KG1 (cell line): ENCODE measurements at places on chromosomes 7 and 10.

DNA sequence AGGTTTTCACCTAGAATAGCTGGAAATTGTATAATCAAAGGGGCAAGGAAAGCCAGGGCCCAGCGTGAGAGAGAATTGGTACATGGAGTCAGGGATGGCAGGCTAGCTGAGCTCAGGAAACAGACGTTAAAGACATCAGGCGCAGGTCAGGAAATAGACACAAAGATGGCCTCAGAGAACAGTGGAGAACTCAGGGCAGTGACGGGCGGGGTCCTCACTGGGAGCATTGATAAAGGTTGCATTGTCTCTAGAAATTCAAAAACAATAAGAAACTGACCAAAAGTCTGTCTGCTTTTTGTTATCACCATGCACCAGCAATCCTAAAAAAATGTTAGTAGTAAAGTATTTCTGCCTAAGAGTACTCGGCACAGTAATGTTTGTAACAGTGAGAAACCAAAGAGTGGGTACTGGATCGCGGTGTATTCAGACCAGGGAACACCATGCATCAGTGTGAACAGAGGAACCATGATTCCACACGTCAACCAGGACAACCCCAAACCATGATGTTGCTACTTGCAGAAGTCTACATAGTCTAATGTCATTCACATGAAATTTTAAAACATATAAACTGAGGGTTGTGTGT is 81.9 kb upstream of the AUTS2 start:
- no peak for DNase-seq

GRCh38 chr7:143387156-143387975 is 6.2 kb downstream of the ZYX start:
- no peak for DNase-seq

DNA sequence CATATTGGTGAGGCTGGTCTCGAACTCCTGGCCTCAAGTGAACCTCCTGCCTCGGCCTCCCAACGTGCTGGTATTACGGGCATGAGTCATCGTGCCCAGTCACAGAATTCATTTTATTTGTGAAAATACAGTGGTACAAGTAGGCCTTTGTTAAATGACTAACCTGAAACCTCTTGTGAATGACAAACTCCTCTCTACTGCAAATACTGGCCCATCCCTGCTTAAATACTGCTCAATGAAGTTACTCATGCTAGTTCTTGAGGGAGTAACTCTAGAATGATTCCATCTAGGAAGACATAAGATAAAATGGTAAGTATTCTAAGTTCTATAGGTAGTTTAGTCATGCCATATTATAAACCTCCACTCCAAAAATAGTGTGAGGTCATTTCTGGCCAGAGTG is 80.7 kb downstream of the UBE2H start:
- no peak for DNase-seq

DNA sequence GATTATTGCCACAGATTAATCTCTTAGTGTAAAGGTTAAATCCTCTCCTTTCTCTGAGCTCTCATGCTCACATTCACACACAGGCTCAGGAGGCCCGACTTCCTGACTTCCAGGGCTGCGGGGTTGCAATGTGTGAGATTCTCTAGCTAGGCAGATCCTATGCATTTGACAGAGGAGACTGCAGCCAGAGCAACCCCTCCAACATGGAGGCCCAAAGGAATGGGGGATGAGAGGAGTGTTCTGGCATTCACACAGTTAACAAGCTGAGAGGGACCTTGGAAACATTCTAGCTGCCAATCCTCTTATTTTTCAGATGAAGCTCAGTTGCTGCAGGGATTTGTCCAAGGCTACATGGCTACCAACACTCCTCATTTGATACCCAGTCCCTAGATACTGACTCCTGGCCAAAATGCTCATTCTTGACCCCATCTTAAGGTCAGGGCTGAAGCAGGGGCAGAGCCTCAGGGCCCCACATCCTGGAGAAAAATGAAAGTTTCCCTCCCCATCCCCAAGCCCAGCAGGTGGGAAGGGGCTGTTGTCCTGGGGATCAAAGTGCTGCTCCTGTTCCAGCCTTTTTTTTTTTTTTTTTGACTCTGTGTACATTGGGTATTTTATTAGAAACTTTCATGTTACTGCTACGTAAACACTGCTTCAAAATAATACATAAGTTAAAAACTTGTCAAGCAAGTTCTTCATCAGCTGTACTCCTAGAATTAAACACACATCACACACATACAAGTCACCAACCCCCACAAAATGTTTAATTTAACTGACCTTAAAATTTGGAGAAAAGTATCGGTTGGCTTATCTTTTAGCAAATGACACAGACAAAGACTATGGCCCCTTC is 325.6 kb downstream of the PLXNA4 start:
- no peak for DNase-seq

- no peak for DNase-seq
Observed at GRCh38 chr10:104429846-104430245, 76.2 kb downstream of the CFAP58 start.

GRCh38 chr10:112951359-112952281 is 1.6 kb downstream of the TCF7L2 start:
- peak; percentile 80 for DNase-seq

- no peak for DNase-seq
Observed at GRCh38 chr7:135164357-135165061, 6.0 kb downstream of the CYREN start.

DNA sequence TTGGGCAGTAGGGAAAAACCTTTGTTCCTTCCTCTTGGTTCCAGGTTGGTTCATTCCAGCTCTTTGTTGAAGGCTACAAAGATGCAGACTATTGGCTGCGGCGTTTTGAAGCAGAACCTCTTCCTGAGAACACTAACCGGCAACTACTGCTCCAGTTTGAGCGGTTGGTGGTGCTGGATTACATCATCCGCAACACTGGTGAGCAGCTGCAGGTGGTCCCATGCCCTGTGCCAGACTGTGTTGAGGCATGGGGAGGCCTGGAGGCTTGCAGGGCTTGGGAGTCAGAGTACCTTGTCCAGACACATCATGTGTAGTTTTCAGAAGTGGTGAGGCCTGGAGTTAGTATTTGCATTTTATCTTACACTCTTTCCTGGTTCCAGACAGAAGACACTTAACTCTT is 16.3 kb downstream of the PI4K2A start:
- DNase-seq: no peak

- no peak for DNase-seq
Observed at GRCh38 chr7:81414411-81414810, 355.4 kb downstream of the HGF start.

DNA sequence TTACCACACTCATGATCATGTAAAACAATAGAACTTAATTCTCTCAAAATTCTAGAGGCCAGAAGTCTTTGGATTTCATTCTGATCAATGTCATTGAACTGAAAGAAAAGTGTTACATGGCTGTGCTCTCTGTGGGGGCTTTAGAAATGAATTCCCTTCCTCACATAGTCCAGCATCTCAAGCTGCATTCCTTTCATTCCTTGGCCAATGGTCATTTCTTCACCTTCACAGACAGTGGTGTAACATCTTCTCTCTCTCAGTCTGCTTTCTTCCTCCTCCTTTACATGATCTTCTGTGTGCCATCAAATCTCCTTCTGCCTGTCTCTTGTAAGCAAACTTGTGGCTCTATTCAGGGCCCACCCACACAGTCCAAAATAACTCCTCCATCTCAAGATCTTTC is 735.3 kb downstream of the SUGCT start:
- DNase-seq: no peak

- no peak for DNase-seq
Observed at GRCh38 chr7:127786184-127786583, 134.2 kb downstream of the SND1 start.
